ENCODE measurements at places on chromosomes 2 and 18.

DNA sequence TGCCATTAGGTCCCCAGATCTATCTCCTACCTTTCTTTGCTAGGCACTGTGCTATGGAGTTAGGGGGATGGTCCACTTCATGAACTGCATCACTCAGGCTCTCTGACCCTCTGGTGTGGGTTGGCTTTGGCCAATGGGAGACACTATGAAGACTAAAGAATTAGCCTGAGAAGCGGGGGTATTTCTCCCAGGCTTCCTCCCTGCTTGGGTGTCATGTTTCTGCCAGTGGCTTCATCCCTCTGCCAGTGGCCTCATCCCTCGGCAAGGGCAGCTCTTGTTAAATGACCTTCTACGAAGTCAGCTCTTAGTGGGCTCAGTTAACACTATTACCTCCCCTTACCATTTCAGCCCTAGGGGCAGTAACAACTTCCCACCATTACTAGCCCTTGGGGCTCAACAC is 41.9 kb upstream of the EPB41L3 start:
- DNase-seq: no peak

DNA sequence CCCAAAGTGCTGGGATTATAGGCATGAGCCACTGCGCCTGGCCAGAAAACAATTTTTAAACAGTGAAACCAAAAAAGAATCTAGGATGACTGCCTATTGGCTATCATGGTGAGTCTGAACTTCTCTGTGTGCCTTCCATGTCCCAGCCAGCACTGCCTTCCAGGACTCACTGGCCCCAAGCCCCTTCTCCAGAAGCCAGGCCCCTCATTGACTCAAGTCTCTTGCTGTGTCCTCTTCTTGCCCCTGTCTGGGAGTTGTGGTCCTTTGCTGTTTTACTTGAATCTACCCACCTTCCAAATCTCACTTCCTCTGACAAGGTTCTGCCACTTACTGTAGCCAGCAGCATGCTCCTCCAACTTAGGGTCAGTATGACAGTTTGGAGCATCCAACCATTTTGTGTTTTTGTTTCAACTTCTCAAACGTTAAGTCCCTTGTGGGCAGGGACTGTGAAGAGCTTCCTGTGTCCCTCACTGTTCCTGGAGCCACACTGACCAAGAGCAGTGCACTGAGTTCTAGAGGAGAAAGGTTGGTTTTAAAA is 41.7 kb downstream of the ST3GAL5 start:
- no peak for DNase-seq

DNA sequence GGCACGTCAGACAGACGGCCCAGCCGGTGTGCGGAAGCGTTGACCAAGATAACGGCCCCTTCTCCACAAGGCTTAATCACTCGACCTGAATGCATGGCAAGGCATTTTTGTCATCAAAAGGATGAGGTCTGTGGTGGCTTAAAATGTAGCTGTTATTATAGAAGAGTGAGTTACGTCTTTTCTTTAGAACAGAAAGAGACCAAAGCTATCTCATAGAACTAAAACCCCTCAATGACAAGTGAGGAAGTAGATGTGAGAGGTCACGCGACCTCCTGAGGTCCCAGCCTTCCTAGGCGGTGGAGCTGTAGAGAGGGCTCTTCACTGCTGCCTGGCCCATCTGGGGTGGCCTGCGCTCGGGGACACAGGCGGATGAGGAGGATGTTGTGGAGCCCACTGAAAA is 75.7 kb downstream of the LDLRAD4 start:
- DNase-seq: no peak

- peak; percentile 71 for DNase-seq
Observed at GRCh38 chr18:35005963-35006577, 35.1 kb upstream of the MAPRE2 start.

DNA sequence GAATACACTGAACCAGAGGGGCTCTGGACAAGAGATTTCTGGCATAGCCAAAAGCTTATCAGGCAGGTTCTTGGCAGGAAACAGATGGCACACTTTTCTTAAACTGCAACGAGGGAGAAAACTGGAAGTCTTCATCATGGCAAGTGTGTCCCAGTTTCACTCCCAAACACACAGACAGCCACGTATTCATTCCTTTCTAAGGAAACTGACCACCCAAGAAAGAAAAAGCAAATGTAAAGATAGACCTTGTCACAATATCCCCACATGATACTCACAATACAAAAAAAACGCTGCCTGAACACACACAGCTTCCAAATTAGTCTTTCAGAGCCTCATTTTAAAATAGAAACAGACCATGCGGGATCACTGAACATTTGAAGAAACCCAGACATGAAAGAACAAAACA is 40.6 kb upstream of the RTTN start:
- DNase-seq: no peak

GRCh38 chr2:234135750-234136221 is 85.3 kb downstream of the SPP2 start:
- peak; percentile 83 for DNase-seq

DNA sequence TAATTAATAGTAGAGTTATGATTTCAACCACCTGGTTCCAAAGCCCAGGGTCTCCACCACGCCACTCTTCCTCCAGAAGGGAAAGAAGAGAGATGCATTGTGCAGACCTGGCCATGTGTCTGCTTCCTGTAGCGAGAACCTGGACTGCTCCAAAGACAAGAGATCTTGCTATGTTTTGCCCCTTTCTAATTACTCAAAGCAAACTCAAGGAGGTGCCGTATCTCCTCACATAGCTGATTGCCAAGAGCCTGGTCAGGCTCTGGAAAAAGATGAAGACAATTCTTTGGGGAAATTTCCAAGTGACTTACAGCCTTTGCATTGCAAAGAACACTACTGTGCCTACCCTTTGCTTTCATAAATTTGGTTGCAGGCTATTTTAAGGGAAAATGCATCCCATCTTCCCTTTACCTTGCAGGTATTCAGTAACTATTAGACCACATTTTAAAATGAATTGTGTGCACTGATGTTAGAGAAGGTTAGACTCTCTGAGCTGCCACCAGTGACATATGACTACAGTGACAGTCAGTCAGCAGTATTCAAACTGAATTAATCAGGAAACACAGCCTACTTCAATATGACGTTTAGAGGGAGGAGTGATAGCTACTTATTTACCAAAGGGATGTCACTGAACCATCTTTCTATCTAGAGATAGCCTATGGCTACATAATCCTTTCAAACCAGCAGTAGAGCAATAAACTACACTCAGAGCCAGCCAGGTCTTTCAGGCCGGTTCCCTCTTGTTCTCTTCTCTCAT is 842.1 kb upstream of the FANCL start:
- DNase-seq: no peak

DNA sequence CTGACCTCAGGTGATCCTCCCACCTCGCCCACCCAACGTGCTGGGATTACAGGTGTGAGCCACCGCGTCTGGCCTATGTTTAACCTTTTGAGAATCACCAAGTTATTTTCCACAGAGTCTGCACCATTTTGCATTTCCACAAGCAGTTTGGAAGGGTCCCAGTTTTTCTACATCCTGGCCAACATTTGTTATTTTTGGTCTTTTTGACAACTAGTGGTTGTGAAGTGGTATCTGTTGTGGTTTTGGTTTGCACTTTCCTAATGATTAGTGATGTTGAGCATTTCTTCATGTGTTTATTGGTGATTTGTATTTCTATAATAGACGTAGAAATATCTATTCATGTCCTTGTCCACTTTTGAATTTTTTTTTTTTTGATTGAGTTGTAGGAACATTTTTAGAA is 67.9 kb downstream of the BIRC6 start:
- DNase-seq: peak; percentile 7
